ENCODE measurements at places on chromosomes 16 and 17.

- no peak for DNase-seq
Measured at GRCh38 chr17:41360296-41360995, 9.2 kb downstream of the KRT33B start.

DNA sequence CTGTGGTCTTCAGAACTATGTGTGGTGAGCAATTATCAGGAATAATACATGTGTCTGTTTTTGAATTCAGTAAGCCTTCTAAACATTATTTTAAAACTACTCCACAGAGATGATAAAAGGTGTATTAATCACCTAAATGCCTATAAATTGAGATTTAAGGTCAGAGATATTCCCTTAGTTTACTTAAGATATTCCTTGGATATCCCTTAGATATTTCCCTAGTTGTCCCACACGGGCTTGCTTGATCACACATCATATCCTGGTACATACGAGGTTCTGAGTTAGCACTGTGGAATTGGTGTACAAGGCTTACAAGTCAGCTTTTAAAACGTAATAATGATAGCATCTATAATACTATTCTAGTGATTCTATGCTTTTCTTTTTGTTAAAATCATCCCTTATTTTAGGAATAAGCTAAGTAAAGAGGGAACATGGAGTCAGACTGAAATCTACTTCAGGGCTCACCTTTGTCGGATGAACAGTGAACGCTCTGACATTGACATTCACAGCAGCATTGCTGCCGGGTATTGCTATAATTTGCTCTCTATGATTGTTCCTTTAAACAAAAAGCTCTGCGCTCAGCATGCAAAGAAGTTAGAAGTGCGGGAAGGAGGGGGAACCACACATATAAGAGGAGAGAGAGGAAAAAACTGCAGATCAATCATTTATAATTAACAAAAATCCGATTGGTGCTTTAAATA is 136.5 kb downstream of the SKAP1 start:
- DNase-seq = no peak

DNA sequence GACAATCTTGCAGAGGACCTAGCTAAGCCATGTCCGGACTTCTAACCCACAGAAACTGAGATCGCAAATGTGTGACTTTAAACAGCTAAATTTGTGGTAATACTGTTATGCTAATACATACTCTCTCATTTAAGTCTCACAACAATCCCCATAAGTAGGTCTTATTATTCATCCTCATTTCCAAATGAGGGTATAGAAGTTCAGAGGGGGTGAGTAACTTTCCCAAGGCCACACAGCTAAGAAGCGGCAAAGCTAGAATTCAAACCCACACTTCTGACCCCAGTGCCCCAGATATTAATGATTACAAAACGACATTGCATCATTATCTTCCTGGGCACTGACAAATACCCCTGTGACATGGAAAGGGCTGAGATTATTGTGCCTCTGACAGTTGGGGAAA is 81.4 kb downstream of the CNGB1 start:
- no peak for DNase-seq

- no peak for DNase-seq
Measured at GRCh38 chr17:78103311-78103710, 25.2 kb downstream of the TMC6 start.

- DNase-seq = no peak
Measured at GRCh38 chr17:80468242-80468641, 8.2 kb downstream of the NPTX1 start.

DNA sequence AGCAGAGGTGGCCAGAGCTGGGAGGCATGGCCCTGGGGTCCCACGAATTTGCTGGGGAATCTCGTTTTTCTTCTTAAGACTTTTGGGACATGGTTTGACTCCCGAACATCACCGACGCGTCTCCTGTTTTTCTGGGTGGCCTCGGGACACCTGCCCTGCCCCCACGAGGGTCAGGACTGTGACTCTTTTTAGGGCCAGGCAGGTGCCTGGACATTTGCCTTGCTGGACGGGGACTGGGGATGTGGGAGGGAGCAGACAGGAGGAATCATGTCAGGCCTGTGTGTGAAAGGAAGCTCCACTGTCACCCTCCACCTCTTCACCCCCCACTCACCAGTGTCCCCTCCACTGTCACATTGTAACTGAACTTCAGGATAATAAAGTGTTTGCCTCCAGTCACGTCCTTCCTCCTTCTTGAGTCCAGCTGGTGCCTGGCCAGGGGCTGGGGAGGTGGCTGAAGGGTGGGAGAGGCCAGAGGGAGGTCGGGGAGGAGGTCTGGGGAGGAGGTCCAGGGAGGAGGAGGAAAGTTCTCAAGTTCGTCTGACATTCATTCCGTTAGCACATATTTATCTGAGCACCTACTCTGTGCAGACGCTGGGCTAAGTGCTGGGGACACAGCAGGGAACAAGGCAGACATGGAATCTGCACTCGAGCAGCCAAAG is 2.3 kb downstream of the CSF3 start:
- DNase-seq = no peak

DNA sequence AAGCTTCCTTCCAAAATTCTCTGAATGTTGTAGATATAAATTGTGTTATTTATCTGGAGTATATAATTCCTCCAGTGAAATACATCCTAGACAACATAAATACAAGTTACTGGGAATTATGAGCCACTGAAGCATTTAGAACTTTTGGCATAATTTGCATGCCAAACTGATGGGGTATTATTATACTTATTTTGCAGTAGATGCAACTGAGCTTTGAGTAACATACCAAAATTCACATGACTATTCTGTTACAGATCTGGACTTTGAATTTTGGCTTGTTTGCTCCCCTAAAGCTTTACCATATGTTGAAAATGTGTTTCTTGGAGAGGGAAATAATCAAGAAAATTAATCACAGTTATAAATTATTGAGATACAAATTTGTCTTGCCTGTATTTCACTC is 372.5 kb downstream of the CDH11 start:
- DNase-seq = no peak

DNA sequence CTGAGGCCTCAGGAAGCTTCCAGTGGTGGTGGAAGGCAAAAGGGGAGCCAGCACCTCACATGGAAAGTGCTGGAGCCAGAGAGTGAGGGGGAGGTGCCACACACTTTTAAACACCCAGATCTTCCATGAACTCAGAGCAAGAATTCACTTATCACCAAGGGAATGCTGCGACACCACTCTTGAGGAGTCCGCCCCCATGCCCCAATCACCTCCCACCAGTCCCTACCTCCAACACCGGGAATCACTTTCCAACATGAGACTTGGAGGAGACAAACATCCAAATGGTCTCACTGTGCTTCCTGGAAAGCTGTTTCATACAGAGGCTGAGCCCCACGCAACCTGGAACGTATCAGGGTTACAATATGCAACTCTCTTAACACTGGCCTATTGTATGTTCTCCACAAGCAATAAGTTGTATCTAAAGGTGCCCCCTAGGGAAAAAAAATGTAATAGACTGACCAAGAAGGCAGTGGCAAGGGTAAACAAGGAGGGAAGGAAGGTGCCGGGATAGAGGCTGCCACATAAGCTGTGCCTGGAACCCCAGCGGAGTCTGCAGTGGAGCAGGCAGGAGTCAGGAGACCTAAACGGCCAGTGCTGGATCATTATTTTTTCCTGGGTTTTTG is 106.7 kb upstream of the FOXF1 start:
- DNase-seq = no peak

- no peak for DNase-seq
Measured at GRCh38 chr16:49281843-49282642, 405 bp upstream of the CBLN1 start.

DNA sequence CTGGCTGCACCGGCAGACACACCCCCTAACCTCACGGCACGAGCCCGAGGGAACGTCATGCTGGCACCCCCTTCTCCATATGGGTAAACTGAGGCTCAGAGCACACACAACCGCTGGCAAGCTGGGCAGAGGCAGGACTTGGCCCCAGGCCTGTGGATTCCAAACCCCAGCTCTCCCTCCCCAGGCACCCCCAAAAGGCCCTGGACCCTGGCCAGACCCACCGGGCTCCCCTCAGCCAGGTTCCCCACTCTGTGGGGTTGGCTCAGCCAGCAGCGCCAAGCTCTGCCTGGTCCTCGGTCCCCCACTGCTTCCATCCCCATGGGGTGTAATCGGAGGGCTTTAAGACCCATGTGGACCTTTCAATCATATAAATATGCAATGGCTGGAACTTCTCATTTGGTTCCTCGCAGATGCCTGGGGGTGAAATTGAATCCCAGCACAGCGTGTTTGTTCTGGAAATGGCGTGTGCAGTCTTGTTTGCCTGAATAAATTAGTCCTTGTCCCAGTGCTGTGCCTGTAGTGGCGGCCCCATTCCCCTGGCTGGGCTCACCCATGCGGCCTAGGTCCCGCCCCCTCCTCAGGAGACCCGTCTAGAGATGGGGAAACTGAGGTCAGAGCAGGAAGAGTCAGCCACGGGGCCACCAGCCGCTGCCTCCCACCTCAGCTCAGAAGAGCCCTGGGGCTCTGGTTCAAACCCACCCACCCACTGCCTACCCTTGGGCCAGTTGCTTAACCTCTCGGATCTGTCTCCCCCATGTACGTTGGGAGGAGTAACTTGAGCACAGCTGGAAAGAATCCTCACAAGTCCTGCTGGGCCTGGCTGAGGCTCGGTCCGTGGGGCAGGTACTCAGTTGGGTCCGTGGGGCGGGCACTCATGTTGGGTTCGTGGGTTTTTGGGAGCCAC is 57.3 kb downstream of the ZFPM1 start:
- DNase-seq = no peak

DNA sequence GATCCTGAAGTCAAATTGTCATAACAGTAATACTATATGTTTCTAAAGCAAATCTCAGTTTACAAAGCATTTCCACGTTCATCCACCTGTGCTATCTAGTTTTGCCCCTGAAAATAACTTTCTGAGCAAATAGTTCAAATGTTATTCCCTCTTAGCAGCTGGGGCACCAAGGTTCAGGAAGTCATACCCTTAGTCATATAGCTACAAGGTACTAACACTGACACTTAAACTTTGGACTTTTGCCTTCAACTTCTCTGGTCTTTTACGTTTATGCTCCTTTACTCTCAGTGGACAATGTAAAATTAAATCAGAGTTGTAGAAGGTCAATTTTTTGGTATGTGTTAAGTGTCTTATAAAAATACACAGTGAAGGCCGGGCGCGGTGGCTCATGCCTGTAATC is 33.0 kb downstream of the COX11 start:
- no peak for DNase-seq

- DNase-seq = no peak
Measured at GRCh38 chr17:38731526-38732294, 1.6 kb downstream of the CISD3 start.

- DNase-seq = no peak
Measured at GRCh38 chr16:15714393-15715172, 64.5 kb downstream of the NDE1 start.

DNA sequence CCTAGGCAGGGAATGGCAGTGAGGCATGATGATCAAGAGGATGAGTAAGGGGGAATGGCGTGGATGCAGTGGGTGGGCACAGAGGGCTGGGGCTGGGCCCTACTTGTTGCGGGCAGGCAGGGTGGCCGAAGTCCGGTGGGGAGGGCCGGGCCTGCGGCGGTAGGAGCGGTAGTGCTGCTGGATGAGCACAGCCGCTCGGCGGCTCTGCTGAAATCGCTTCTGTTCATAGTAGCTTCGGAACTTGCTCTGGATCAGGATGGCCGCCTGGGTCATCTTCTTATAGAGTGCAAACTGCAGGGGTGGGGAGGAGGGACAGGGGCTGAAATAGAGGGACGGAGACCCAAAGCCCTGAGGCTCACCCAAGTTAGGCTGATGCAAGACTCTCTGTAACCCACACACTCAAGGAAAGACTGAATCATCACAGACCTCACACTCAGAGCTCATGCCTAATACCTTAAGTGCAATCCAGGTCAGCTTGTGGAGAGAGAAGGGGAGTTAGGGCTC is 1.5 kb upstream of the SPAG7 start:
- no peak for DNase-seq

DNA sequence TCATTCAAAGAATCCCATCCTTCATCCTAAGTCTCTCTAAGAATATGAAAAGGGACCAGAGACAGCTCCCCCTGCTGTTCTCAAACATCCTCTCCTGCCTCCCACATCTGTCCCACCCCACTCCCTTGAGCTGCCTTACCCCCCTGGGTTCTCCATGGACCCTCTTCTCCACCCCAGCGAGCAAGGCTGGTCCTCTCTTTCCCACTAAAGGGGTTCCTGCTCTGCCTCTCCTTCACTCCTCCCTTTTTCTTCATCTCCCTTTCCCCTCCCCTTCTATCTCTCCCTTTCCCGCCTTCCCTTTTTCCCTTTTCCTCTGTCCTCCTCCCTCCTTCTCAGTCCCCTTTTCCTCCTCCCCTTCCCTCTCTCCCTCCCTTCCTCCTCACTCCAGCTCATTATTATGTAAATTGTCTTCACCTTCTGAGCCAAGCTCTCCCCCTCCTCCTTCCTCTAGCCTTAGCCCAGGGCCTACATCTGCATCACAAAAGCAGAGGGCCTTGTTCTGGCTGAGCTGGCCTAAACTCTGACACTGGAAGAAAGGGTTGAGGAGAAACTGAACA is 90.0 kb downstream of the GNAO1 start:
- no peak for DNase-seq

DNA sequence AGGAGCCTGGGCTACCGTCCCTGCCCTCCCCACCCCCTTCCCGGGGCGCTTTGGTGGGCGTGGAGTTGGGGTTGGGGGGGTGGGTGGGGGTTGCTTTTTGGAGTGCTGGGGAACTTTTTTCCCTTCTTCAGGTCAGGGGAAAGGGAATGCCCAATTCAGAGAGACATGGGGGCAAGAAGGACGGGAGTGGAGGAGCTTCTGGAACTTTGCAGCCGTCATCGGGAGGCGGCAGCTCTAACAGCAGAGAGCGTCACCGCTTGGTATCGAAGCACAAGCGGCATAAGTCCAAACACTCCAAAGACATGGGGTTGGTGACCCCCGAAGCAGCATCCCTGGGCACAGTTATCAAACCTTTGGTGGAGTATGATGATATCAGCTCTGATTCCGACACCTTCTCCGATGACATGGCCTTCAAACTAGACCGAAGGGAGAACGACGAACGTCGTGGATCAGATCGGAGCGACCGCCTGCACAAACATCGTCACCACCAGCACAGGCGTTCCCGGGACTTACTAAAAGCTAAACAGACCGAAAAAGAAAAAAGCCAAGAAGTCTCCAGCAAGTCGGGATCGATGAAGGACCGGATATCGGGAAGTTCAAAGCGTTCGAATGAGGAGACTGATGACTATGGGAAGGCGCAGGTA is 762 bp downstream of the CDK12 start:
- no peak for DNase-seq

- DNase-seq = no peak
Measured at GRCh38 chr16:1729445-1729844, 23.4 kb downstream of the MAPK8IP3 start.

Data from effector CD8-positive, alpha-beta T cell (primary cell).